AG04450 (cell line): ENCODE measurements at places on chromosomes 1 and 21. TPM values are rescaled to one million over a fixed set of nuclear protein-coding genes. Genes with fewer than 3 reads are reported as not detected.

DNA sequence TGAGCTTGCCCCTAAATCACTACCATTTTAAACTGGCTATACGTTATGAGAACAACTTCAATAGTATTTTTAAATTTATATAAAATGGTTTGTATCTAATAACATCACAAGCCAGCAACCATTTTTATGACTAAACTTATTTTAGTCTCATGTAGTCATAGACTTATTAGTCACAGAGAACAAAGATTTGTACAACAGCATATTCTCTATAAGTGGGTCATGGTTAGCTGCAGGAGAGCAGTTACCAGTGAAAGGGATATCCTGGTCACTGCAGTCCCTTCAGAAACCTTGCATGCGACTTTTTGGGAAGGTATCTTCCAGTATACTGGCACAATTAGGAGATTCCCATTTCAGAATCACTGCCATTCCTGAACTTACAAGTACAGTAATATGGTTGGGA, 90.0 kb downstream of the HFM1 start:
- no peak for DNase-seq

The KRTAP13-2 gene
- polyA plus RNA-seq = not detected in 2 replicates

The HSD3B1 gene
- not detected in 2 replicates for polyA plus RNA-seq

GRCh38 chr1:226908913-226909312, 31.2 kb upstream of the COQ8A start:
- DNase-seq = no peak

DNA sequence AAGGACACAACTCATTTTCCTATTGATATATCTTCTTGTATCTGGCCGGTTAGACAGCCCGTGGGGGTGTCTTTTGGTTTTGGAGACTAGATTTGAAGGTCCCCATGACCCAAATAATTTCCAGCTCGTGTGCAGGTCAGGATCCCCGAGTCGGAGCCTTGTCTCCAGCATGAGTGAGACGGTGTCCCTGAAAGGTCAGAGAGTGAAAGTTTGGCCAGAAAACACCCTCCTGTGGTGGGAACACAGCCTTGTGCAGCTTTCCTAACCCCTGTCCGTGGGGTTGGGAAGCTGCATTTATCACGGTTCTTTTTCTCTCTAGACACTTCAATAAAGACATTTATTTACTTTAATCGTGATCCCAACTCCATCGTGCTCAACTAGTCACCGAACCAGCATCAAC, 17.6 kb downstream of the COQ8A start:
- no peak for DNase-seq

DNA sequence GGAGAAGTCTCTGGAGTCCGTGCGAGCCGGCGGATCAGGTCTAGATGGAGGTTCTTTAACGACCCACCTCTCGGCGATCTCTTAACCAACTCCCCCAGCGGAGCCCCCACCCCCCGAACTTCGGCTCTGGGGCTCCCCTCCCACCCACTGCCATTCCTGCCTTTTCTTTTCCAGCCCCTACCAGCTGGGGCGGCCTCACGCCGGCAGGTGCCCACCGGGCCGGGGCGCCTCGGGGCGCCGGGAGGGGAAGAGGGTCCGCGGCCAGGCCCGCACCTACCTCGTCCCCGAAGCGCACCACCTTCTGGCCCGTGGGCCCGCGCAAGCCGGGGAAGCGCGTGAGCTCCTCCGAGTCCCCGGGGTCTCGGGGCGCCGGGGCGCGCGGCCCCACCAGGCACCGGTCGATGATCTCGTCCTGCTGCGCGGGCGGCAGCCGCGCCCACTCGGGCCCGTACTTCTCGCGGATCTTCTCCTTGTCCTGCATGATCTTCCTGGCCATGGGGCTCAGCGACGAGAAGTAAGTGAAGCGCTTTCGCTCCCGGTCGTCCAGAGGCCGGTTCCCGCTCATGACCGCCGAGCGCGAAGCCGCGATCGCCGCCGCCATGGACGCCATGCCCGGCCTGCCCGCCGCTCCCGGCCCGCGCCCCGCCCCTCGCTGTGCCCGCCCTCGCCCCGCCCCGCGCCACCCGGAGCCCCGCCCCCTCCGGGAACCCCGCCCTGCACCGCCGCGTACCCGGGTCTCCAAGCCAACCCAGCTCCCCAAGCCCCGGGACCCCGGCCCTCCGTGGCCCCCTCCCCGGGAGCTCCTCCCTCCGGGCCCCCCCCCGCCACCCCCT, at the start of gene C1orf198:
TSS of gene C1orf198 (minus strand) at position 619 of the 833 bp plus-strand sequence. CDS start at position 610, 9 bp downstream.
- DNase-seq = no peak

The ITGB2 gene
- polyA plus RNA-seq = 0.04 TPM in 1 of 2 replicates, not detected in the other

The ZFP69B gene
- polyA plus RNA-seq = 4.4 and 5.9 TPM in 2 replicates

- no peak for DNase-seq
These were observed 247.1 kb downstream of the COL11A1 start for GRCh38 chr1:102861247-102861646.

DNA sequence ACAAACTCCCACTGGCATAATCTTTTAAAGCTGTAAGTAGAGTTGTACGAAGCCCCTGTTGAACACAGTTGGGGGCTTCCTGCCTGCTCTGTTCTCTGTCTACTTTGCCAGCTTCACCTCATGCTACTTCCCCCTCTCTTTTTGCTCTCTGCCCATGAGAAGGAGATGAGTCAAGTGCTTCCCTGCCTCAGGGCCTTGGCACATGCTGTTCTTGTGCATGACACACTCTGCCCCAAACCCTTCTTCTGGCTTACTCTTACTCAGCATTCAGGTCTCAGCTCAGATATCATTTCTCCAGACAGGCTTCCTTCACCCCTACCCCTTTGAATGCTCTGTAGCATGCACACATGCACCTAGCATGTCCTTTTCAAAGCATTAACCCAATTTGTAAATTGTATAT, 208.8 kb downstream of the FOXD2 start:
- no peak for DNase-seq

GRCh38 chr1:79594121-79594698, 587.7 kb upstream of the ADGRL4 start:
- DNase-seq = no peak

GRCh38 chr1:5119366-5120234, 465.2 kb downstream of the AJAP1 start:
- DNase-seq = no peak

GRCh38 chr1:62315387-62315786, 3.8 kb downstream of the KANK4 start:
- no peak for DNase-seq

- DNase-seq = no peak
These were observed 36.8 kb upstream of the PWP2 start for GRCh38 chr21:44070391-44070790.

DNA sequence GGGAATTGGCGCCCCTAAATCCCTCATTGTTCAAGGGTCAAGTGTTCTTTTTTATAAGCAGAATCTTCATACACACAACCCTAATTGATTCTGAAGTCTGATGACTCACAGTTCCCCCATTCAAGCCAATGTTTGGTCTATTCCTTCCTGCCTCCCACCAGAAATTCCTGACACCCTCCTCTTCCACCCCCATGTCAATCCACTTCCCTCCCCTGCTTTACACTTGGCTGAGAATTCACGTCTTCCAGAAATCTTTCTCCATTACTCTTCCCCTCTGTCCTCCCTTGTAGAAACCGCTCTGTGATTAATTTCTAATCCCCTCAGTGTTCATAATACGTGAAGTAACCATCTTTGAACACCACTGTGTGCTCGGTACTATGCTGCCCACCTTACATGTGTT, 76.2 kb upstream of the CD34 start:
- no peak for DNase-seq

The PIGP gene
- 21.1 and 29.8 TPM in 2 replicates for polyA plus RNA-seq

- DNase-seq = peak; percentile 48
These were observed 8.8 kb downstream of the MYCL start for GRCh38 chr1:39892601-39893595.

GRCh38 chr1:206684478-206685333, at the start of gene MAPKAPK2:
MAPKAPK2 (plus strand) TSS chr1:206684905; CDS start chr1:206685230, 325 bp downstream.
- no peak for DNase-seq

- no peak for DNase-seq
These were observed 95.9 kb downstream of the RASAL2 start for GRCh38 chr1:178189814-178190213.

GRCh38 chr21:32336711-32337110, 38.1 kb downstream of the MRAP start:
- no peak for DNase-seq

The GPR157 gene
- polyA plus RNA-seq = 1.1 TPM in 2 replicates

The UTS2 gene
- polyA plus RNA-seq = 0.06 TPM in 1 of 2 replicates, not detected in the other

DNA sequence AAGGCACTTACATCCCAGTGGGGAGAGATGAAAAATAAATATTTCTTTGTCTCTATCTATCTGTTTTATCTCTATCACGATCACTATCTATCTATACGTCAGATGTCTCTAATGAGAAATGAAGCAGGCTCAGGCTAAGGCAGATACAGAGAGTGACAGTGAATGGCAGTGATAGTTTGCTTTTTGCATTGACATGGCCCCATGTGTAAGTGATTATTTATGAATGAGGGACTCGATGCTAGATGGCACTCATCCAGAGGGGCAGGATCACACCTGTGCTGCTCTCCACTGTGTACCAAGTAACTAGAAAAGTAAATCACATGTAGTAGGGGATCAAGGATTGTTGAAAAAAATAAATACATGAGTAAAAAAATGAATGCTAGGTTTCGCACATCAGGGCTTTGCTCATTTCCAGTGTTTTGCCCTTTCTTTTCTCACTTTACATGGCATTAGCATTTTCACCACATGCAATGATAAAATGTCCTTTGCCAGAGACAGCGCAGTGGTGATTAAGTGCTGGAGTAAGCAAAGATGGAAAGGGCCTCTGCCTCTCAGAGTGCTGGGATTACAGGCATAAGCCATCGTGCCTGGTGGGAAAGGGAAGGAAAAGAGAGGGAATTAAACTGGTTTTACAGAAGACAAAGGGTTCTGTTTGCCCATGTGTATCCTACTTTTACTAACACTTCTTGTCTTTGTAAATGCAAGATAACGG, 16.5 kb downstream of the TBX19 start:
- DNase-seq = no peak

DNA sequence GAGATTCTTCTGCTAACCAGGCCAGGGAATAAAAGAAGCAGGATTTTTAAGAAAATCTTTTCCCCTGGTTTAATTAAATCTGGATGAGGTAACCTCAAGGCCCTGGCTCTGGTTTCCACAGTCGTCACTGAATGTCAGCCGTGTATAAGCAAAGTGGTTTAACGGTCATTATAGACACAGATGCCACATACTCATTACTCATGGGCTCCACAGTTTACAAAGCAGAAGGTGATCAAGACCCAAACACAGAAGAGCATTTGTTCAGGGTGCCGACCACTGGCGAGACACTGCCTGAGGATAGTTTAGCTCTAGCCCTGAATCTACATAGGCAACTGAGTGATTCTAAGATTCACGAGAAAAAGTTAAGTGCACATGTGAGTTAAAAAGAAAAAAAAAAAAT, 27.8 kb upstream of the RAP1GAP start:
- no peak for DNase-seq

DNA sequence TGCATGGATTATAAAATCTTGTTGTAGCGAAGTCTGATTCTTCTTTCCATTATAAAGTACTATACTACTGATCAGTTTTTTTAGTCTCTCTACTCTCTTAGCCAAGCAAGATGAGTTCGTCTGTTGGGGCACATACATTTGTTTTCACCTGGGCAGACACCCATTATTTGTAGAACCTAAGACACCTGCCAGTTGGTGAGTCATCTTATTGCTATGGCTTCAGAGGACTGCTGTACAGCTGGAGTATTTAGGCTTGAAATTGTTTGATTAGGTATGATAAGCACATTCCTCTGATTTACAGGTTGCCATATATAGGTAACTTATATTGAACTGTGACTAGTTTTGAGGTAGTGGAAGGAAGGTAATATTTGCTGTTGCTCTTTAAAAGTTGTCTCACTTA, 17.2 kb downstream of the RBM15 start:
- DNase-seq = no peak

DNA sequence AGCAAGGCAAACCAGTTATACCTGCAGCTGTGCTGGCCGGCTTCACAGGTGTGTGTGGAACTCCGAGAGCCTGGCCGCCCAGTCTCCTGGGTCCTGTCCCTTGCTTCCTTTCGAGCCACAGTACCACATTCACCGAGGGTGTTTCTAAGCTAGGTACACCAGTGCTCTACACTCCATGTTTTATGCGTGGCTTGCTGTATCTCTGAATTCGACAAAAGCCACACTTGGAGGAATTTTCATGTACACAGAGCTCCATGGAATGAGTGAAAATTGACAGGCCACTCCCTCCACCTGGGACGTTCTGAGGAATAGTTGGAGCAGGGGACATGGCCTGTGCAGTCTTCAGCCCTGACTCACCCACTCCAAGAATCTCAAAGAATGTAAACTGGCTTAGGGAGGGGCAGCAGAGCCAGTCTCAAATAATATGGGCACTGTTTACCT, 14.0 kb downstream of the ETS2 start:
- DNase-seq = no peak

The S100A7 gene
- not detected in 2 replicates for polyA plus RNA-seq

- no peak for DNase-seq
These were observed 53.7 kb downstream of the ZBTB8A start for GRCh38 chr1:32592943-32593342.

GRCh38 chr1:217188280-217189237, 442.3 kb downstream of the GPATCH2 start:
- DNase-seq = no peak

The IL19 gene
- 0.07 TPM in 1 of 2 replicates, not detected in the other for polyA plus RNA-seq

- no peak for DNase-seq
These were observed 17.5 kb upstream of the COL18A1 start for GRCh38 chr21:45387506-45387905.

GRCh38 chr1:116988248-116988647, 13.3 kb upstream of the CD101 start:
- no peak for DNase-seq

The TRIM63 gene
- not detected in 2 replicates for polyA plus RNA-seq

GRCh38 chr1:109975718-109976117, 8.8 kb upstream of the AHCYL1 start:
- DNase-seq = no peak

DNA sequence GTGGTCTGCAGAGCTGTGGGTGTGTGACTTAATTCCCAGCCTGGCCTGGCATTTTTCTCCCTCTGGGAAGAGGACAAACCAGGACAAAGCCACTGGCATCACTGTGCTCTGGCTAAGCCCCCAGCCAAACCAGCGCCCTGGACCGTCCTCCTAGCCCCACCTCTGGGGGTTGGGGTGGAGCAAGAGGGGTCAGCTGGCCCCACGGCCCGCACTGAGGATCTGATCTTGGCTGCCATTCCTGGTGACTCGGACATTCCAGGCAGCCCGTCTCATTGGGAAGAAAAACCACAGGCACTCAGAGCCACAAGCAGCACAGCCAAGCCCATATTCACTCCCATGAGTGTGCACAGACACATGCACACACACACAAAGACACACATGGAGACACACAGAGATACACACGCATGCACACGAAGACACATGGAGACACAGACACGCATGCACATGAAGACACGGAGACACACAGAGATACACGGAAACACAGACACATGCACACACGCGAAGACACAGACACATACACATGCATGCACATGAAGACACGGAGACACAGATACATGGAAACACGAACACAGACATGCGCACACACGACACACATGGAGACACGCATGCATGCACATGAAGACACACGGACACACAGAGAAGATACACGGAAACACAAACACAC, 2.3 kb upstream of the MXRA8 start:
- DNase-seq = peak; percentile 86

DNA sequence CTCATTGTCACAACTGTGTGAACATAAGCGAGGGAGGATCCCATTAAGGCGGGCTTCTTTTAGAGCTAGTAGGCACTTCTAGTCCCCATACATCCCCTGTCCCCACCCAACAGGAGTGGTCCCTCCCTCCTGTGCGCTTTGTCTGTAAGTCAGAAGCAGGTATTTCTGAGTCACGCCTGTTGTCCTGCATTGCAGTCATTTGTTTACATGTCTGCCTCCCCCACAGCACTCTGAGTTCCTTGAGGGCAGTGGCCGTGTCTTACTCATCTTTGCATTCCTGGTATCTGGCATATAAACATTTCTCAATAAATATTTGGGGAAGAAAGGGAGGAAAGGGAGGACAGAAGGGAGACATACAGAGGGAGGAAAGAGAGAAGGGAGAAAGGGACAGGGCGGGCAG, 40.3 kb downstream of the PLEKHA6 start:
- DNase-seq = peak; percentile 85
